AG08396 (cell line): ENCODE measurements at places on chromosomes 11 and 22.

- DNase-seq, result no peak
Observed at GRCh38 chr11:35163702-35164496, 24.9 kb downstream of the CD44 start.

DNA sequence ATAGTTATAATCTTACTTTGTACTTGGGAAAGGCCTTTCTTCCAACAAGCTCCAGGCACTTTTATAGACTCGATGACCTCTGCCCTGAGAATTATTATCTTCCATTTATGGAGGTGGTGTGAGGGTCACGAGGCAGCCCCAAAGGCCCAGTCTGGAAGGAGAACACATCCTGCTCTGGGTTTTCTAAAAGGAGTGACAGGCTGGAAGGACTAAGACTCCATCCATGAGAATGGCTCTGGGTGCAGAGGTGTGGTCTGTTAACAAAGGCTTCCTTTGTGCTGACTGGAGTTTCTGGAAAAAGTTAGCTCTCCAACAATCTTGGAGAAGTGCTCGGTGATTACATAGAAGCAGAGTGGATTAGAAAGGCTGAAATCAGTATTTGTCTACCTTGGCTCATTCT, 74.7 kb upstream of the SESN3 start:
- no peak for DNase-seq

DNA sequence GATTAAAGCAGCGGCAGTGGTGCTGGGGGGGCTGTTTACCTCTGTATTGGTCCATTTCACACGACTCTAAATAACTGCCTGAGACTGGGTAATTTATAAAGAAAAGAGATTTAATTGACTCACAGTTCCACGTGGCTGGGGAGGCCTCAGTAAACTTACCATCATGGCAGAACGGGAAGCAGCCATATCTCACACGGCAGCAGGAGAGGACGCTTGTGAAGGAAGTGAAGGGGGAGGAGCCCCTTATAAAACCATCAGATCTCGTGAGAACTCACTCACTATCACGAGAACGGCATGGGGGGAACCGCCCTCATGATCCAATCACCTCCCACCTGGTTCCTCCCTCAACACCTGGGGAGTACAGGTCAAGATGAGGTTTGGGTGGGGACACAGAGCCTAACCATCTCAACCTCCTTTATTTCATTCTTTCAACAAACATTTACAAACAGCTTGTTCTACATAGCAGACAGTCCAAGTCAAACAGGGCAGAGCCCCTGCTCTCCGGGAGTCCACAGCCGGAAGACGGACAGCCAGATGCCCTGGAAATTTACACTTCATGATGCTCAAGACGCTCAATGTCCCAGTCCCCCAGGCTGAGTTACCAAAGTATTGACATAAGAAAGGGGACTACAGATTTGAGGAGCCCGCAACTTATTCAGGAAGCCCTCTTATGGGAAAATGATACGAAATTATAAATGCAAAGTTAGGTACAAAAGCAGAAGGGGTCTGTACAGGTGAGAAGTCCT, 26.3 kb upstream of the HMGXB4 start:
- DNase-seq, result no peak

DNA sequence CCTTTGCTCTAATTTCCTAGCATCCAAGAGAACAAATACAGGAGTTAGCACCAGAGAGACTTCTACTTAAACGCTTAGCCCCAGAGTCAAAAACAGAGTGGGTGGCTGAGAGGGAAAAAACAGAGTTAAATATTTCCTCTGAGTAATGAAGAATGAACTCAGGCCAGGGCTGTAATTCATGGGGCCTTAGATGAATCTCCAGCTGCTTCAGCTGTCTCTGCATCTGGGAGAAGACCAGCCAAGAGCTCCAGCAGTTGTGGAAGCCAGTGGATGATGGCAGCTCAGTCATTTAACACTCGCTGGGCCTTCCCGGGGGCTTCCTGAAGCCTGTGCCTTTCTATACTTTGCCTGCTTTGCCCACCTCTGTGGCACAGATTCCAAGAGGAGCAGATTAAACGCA, 5.7 kb upstream of the ADAMTS15 start:
- DNase-seq, result no peak

- no peak for DNase-seq
Observed at GRCh38 chr11:3380706-3381545, 2.0 kb upstream of the ZNF195 start.
